ENCODE measurements at places on chromosomes 1 and 21.

DNA sequence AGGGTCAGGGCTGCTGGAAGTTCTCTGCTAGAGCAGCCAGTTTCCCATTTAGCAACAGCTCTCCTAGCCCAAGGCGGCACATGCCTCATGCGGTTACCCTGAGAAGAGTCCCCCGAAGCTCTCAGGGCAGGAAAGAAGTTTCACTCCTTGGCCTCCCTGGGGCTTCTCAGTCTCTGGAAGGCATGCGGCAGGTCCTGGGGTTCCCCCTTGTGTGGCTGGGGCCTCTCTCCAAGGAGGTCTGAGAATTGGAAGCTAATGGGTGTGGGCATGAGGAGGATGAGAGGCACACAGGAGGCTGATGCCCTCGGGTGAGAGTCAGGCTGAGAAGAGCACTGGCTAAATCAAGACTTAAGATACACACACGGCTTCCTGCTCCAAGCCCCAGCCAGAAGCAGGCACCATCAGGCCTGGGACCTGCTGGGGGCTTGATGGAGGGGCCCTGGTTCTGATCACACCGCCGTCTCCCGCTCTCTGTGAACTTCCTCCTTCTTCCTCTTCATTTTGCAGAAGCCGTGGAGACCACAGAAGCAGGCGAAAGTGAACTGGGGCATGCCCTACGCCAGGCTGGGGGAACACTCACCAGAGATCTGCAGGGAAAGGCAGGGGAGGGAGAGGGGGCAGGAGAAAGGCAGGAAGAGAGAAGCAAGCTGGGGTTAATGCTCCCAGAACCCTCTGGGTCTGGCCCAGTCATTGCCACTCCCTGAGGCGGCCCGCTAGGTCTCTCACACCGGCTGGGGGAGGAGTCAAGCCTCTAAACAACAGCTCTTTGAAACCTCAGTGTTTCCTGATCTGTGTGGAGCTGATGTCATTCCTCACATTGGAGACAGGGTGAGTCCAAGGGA is 15.1 kb downstream of the BLACAT1 start:
- DNase-seq = peak; percentile 17

DNA sequence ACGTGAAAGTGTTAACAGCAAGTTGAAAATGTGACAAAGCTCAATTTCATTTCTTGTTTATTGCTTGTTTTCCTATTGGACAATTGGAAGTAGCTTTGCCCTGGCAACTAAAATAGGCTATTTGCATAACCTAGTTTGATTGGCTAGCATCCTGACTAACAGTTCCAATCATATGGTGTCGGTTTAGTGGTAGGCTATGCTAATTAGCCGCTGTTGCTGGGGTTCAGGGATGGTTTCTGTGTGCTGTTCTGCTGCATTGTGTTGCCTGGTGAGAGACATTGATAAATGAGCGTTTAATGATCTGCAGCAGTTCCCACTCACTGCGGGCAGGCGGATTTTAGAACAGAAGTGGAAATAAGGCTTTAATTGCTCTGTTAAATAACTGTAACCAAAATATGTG is 68.5 kb downstream of the DYRK1A start:
- DNase-seq = no peak

DNA sequence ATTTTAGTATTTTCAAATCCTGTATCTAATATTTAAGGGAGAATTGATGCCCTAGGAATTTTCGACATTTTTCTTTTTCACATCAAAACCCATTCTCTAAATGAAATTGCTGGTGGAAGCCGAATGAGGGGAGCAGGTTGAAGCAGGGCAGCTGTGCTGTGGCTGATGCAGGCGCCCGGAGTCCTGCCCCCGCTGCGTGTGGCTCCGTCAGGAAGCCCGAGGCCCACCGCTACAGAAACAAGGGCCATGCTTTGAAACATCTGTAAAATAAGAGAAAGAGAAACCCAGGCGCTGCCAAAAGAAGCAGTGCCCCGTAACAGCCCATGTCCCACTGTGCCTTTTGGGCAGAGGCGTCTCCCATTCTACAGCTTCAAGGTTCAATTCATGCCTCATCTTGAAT is 41.1 kb downstream of the TENT5C start:
- DNase-seq = no peak

GRCh38 chr1:28246427-28246832 is 10.5 kb downstream of the ATP5IF1 start:
- DNase-seq = no peak

- DNase-seq = no peak
Measured at GRCh38 chr1:112043901-112044300, 54.4 kb upstream of the KCND3 start.

- no peak for DNase-seq
Measured at GRCh38 chr21:16002874-16003466, 273.2 kb downstream of the USP25 start.

DNA sequence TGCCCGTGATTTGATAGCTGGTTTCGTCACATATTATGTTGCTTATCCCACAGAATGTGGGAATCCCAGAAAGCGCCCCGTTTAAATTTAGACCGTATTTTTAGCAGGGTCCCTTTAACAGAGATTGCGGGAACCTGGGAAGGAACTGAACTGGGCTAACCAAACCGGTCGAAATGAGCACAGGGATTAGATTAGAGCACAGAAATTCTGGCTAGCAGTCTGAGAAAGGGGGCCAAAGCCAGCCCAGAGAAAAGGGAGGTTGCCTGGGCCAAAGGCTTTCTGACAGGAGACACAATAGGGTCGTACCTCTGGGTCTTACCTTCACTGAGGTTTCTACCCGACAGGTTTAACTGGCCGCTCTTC is 327 bp downstream of the LRRC40 start:
- no peak for DNase-seq

GRCh38 chr1:145846201-145846612 is 777 bp downstream of the NUDT17 start:
- DNase-seq = no peak

DNA sequence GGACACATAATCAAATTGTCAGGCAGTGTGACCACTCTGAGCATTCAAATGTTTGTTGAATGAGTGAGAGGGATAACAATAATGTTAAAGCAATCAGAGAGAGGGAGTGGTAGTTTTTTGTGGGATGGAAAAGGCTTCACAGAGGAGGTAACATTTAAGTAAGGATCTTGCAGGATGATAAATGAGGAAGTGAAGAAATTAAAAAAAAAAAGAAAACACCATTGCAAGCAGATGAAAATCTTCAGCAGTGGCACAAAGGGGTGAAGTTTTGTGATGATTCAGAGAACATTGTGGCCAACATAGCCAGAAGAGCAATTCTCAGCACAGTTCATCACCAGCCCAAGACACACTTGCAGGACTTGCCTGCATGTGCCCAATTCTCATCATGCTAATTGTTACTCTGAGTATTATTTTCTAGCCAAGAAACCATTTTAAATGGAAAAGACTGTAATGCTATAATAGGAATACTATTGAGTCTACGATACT is 35.0 kb downstream of the OVGP1 start:
- no peak for DNase-seq

- no peak for DNase-seq
Measured at GRCh38 chr1:14787604-14788003, 189.1 kb downstream of the KAZN start.

Measured in stimulated activated CD8-positive, alpha-beta memory T cell treated with anti-CD3 and anti-CD28 coated beads, Interleukin-4, amount 100 ng/mL, for 4 hours (primary cell).